T-helper 17 cell (primary cell): ENCODE measurements at places on chromosomes 6 and 20.
A peak's percentile ranks its signal among the peaks of the same experiment; 100 is the strongest.

DNA sequence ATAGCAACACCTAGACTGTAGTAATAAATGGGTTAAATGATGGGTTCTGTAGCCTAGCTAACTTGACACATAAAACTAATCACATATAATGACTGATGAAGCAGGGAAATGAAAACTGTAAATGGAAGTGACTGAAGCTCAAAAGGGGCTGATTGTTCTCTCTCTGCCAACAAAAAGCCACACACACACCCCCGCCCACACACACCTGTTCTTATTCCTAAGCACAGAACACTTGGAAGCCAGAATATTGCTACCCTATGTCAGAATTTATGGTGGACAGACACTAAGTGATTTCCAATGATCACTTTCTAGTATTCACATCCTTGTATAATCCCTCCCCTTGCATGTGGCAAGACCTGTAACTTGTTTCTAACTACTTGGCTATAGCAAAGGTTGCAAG lies 603.5 kb downstream of the UTRN start:
- H3K36me3 ChIP-seq, result no peaks in the 10 kb centered on the region
- H3K27me3 ChIP-seq, result peaks cover 30% of the 10 kb centered on the region
- DNase-seq, result no peak
- H3K4me3 ChIP-seq, result no peak overlapping the region
- H3K27ac ChIP-seq, result no peak overlapping the region

DNA sequence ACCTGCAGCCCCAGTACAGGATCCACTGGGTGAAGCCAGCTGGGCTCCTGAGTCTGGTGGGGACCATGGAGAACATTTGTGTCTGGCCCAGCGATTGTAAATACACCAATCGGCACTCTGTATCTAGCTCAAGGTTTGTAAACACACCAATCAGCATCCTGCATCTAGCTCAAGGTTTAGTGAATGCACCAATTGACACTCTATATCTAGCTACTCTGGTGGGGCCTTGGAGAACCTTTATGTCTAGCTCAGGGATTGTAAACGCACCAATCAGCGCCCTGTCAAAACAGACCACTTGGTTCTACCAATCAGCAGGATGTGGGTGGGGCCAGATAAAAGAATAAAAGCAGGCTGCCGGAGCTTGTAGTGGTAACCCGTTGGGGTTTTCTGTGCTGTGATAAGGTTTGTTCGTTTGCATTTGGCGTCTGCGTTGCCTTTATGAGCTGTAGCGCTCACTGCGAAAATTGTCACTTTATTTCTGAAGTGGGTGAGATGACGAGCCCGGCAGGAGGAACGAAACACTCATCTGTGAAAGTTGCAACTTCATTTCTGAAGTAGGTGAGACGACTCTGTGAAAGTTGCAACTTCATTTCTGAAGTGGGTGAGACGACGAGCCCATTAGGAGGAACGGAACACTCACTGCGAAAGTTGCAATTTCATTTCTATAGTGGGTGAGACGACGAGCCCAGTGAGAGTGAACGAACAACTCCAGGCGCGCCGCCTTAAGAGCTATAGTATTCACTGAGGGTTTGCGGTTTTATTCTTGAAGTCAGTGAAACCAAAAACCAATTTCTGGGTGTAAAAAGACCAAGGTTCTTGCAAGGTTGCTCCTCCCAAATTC lies 31.1 kb downstream of the SERPINB6 start:
- peak overlapping the region; percentile 85 for H3K4me3 ChIP-seq
- DNase-seq, result peak; percentile 52
- H3K27me3 ChIP-seq, result peaks cover 4% of the 10 kb centered on the region
- H3K36me3 ChIP-seq, result no peaks in the 10 kb centered on the region
- peaks cover 32% of the 10 kb centered on the region for H3K4me1 ChIP-seq

GRCh38 chr20:58996226-58996611 lies 10.8 kb downstream of the CTSZ start:
- H3K27ac ChIP-seq, result peak overlapping the region; percentile 84
- H3K36me3 ChIP-seq, result peaks cover 9% of the 10 kb centered on the region
- no peaks in the 10 kb centered on the region for H3K27me3 ChIP-seq
- no peak for DNase-seq
- H3K4me1 ChIP-seq, result peaks cover 2% of the 10 kb centered on the region
- H3K4me3 ChIP-seq, result no peak overlapping the region

GRCh38 chr6:25874118-25874517 lies at the start of gene SLC17A3:
TSS of gene SLC17A3 (minus strand) at chr6:25874243. CDS start at chr6:25868387, 5,856 bp downstream.
- peaks cover 17% of the 10 kb centered on the region for H3K4me1 ChIP-seq
- peak within 1 kb of the TSS; percentile 59 for H3K27ac ChIP-seq
- no peak for DNase-seq
- H3K4me3 ChIP-seq, result peak within 1 kb of the TSS; percentile 49
- no peaks in the 10 kb centered on the region for H3K27me3 ChIP-seq

DNA sequence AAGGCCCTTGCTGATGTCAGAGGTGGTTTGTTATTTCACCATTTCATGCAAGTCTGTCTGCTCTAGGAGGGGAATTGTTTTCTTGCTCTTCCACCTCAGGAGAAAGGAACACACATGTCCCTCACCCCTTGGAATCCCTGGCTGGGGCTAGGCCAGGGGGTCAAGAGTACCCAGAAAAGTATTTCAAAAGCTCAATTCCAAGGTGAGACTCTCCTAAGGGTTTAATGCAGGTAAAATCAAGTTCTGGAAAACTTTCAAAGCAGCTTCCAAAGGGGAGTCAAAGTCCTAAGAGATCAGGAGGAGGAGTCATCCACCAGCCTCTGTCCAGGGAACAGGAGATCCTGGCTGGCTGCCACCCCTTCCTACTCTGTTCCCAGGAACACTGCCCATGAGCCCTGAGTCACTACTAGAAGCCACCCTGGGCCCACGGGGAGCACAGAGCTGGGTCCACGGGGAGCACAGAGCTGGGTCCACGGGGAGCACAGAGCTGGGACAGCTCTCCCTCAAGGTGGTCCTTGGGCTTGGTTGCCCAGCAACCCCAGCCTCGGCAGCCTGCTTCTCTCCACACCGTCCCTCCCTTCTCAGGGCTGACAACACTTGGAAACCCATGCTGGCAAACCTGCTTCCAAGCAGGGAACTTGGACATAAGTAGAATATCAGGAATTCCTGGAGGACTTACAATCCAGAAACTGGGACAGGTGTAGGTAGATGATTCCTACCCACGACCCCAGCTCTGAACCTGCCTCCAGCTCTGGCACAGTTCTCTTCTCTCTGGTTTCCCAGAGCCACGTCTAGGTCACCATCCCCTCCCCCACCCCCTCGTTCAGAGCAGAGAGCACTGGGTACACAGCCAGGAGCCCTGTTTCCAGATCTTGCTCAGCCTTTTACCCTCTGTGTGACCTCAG lies 35.3 kb upstream of the CDKN1A start:
- H3K27me3 ChIP-seq, result no peaks in the 10 kb centered on the region
- no peak for DNase-seq
- no peaks in the 10 kb centered on the region for H3K36me3 ChIP-seq
- H3K4me3 ChIP-seq, result no peak overlapping the region
- H3K27ac ChIP-seq, result no peak overlapping the region

DNA sequence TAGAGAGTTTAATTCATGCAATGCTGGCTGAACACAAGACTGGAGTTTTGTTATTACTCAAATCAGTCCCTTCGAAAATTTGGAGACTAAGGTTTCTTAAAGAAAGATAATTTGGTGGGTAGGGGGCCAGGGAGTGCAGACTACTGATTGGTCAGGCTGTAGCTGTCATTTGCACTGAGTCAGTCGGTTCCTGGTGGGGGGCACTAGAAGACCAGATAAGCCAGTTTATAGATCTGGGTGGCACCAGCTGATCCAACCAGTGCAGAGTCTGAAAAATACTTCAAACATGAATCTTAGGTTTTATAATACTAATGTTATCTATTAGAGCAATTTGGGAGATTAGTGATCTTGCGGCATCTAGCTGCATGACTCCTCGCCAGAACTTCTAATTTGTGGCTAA lies 530.7 kb downstream of the NKAIN2 start:
- no peak overlapping the region for H3K4me3 ChIP-seq
- DNase-seq, result no peak
- no peaks in the 10 kb centered on the region for H3K4me1 ChIP-seq
- no peaks in the 10 kb centered on the region for H3K36me3 ChIP-seq
- no peak overlapping the region for H3K27ac ChIP-seq
- H3K27me3 ChIP-seq, result no peaks in the 10 kb centered on the region

DNA sequence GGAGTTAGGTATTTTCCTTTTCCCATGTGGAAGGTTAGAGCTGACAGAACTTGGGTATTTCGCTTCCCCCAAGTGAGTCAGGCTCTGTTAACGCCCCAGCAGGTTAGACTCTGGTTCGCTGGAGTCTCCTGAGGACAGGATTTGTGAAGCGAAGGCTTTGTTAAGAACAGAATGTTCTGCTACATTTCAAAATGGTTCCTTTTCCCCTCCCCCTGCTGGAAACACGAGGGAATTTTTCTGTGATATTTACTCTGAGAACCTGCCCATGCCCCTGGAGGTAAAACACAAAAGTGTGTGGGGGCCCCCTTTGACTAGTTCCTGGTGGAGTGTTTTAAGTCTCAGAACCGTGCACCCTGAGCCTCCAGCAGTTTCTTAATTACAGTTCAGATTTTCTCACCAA lies 731.4 kb upstream of the CITED2 start:
- peaks cover 6% of the 10 kb centered on the region for H3K27me3 ChIP-seq
- peaks cover 7% of the 10 kb centered on the region for H3K4me1 ChIP-seq
- no peak overlapping the region for H3K27ac ChIP-seq
- DNase-seq, result no peak
- no peak overlapping the region for H3K4me3 ChIP-seq

- peaks cover 31% of the 10 kb centered on the region for H3K27me3 ChIP-seq
- no peaks in the 10 kb centered on the region for H3K36me3 ChIP-seq
- H3K4me3 ChIP-seq, result no peak overlapping the region
- peaks cover 7% of the 10 kb centered on the region for H3K4me1 ChIP-seq
- H3K27ac ChIP-seq, result no peak overlapping the region
- DNase-seq, result no peak
These were observed 35.4 kb downstream of the DACT2 start for GRCh38 chr6:168284187-168284586.

- H3K36me3 ChIP-seq, result no peaks in the 10 kb centered on the region
- H3K4me3 ChIP-seq, result no peak overlapping the region
- no peaks in the 10 kb centered on the region for H3K27me3 ChIP-seq
- H3K4me1 ChIP-seq, result no peaks in the 10 kb centered on the region
- no peak overlapping the region for H3K27ac ChIP-seq
- no peak for DNase-seq
These were observed 587.5 kb downstream of the CBLN4 start for GRCh38 chr20:55417836-55418235.

DNA sequence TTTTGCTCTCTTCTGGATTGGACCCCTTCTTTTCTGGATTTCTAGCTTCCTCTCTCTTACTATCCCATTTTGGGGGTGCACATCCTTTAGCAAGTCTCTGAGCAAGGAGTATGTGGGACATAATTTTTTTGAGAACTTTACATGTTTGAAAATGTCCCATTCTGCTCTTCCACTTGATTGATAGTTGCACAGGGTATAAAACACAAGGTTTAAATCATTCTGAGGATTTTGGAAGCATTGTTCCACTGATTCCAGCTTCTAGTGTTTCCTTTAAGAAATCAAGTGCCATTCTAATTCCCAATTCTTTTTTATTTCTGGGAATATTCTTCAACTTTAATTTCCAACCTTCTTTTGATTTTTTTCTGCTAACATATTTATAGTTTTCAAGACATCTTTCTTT lies 60.7 kb downstream of the APCDD1L start:
- no peak for DNase-seq
- H3K4me3 ChIP-seq, result no peak overlapping the region
- peaks cover 10% of the 10 kb centered on the region for H3K36me3 ChIP-seq
- no peaks in the 10 kb centered on the region for H3K4me1 ChIP-seq
- no peaks in the 10 kb centered on the region for H3K27me3 ChIP-seq

DNA sequence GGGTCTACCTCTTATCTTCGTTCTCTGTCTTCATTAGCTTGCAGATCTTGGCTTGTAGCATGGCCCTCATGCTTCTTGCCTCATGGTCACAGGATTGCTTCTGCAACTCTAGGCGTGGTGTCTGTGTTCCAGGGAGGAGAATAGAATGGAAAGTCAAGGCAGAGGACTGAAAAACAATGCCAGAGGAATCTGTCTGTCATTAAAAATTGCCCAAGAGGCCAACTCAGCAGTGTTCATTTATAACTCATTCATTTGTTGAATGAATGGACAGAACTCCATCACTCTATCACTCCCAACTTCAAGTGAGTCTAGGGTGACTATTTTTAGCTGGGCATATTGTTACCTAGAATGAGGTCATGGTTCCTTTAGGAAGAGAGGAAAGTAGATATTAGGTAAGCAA lies 179.6 kb downstream of the UST start:
- no peak overlapping the region for H3K27ac ChIP-seq
- H3K4me1 ChIP-seq, result peaks cover 4% of the 10 kb centered on the region
- no peak overlapping the region for H3K4me3 ChIP-seq

DNA sequence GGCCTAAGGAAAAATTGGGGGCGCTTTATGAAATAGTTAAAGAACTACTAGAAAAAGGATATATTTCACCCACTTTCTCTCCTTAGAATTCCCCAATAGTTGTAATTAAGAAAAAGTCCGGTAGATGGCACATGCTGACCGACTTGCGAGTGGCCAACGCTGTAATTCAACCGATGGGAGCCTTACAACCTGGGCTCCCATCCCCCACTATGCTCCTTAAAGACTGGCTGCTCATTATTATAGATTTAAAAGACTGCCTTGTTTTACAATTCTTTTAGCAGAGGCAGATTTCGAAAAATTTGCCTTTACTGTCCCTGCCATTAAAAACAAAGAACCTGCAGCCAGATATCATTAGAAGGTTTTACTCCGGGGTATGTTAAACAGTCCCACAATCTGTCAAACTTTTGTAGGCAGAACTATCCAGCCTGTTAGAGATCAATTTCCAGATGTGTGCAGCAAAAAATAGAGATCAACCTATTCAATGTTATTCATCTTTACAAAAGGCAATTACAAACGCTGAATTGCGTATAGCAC lies 58.5 kb upstream of the PRSS16 start:
- H3K4me3 ChIP-seq, result peak overlapping the region; percentile 97
- peak; percentile 20 for DNase-seq
- H3K27me3 ChIP-seq, result peaks cover 8% of the 10 kb centered on the region
- H3K36me3 ChIP-seq, result no peaks in the 10 kb centered on the region

DNA sequence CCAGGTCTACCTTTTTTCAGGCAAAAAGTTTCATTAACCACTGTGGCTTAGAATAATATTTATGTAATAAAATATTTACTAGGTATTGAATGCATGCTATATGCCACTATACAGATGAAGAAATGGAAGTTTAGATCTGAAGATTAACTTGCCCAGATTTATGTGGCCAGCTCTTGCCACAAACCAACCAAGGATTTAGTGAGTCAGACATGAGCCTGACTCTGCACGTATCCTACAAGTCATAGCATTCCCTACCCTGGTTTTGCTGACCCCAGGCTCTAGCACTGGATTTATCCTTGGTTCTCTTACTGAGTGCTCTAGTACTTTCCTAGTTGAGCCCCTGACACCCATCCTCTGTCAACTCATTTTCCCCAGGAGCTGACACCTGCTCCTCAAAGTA lies 75.4 kb downstream of the ANKEF1 start:
- no peak overlapping the region for H3K4me3 ChIP-seq
- no peak overlapping the region for H3K27ac ChIP-seq
- no peaks in the 10 kb centered on the region for H3K36me3 ChIP-seq

GRCh38 chr20:10497791-10498190 lies 62.7 kb downstream of the SLX4IP start:
- H3K36me3 ChIP-seq, result peaks cover 2% of the 10 kb centered on the region
- no peak overlapping the region for H3K27ac ChIP-seq
- H3K4me3 ChIP-seq, result no peak overlapping the region
- H3K4me1 ChIP-seq, result peaks cover 30% of the 10 kb centered on the region
- H3K27me3 ChIP-seq, result no peaks in the 10 kb centered on the region
- DNase-seq, result no peak
